Omental fat pad (tissue), 4 donors: ENCODE measurements at places on chromosomes 3 and 15. TPM values are rescaled to one million over a fixed set of nuclear protein-coding genes. Genes with fewer than 3 reads are reported as not detected.
A peak's percentile ranks its signal among the peaks of the same experiment; 100 is the strongest.

GRCh38 chr15:68373028-68373427 is 58.9 kb downstream of the ITGA11 start:
- DNase-seq = no peak

- DNase-seq = no peak
Measured at GRCh38 chr3:86954226-86954625, 36.7 kb downstream of the VGLL3 start.

DNA sequence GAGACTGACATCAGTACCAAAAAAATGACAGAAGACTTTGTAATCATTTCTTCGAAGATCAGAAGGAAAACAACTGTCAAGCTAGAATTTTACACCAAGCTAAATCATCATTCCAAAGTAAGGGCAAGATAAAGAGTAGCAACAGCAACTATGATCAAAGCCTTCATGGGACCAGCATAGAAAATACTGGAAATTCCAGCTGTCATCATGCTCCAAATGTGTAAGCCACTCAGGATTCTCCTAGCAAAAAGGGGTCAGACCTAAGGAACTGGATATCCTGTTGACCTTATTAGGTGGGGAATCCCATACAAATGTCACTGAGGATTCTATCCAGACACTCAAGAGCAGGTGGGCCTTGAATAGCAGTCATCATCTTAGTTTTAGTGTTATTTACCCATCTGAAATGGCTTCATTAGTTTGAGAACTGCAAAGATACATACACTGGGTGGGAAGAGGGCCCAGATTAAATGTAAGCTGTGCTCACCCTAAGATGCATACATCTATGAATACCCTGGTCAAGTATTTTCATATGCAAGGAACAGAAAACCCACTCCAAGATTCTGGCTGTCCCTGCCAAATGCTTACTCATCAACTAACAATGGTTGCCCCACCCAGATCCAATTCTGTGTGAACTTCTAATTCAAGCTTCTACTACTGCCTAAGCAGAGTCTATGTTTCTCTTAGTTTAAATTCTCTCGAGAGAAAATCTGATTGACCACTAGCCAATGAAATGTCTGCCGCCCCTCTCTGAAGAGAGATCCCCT is 33.5 kb downstream of the CLDN18 start:
- no peak for DNase-seq

- DNase-seq = no peak
Measured at GRCh38 chr15:27241943-27242342, 271.0 kb downstream of the GABRG3 start.

ARL14 gene
- not detected for total RNA-seq

- DNase-seq = peak; percentile 81
Measured at GRCh38 chr15:65856821-65857455, 12.4 kb upstream of the RAB11A start.

DNA sequence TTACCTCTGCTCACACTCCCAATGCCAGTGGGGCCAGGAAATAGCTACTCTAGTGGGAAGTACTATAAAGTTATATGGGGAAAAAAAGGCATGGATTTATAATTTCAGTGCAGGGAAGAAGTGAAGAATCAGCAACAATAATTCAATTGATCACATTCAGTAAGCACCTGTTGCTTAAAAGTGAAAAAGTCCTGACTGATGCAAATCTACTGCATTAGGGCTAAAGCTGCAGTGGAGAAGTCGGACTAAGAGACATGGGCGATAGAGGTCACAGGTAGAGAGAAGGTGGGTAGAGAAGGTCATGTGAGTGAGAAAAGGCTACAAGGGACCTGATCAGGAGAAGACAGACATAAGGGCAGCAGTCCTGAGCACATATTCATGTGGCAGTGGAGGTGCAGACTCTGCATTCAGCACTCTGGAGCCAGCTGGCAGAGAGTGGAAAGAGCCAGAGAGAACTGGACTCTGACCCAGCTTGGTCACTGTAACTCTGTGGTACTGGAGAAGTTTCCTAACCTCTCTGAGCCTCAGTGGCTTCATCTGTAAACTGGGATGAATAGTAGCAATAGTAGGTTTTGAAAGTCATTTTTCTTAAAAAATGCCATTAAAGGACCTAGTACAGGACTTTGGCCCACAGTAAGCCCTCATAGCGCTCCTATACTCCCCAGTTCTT is 17.6 kb upstream of the BCL2A1 start:
- DNase-seq = no peak

PRRT3 gene
- total RNA-seq = 1.4 TPM

DNA sequence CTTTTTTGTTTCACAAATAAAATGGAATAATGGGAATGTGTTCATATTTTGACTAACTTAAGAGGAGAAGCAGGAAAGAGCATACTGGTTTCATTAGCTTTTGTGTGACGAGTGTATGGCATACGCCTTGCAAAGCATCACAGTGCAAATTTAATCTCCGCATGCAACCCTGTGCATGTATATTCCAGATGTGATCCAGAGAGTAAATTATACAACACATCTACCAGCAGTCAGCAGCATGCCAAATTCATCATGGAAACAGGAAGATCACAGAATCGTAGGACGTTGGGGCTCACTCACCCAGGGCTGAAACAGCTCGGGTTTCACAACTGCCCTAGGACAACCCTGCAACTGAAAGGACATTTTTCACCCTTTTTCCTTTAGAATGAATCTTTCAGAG is 53.4 kb downstream of the ADAMTS9 start:
- no peak for DNase-seq

DNA sequence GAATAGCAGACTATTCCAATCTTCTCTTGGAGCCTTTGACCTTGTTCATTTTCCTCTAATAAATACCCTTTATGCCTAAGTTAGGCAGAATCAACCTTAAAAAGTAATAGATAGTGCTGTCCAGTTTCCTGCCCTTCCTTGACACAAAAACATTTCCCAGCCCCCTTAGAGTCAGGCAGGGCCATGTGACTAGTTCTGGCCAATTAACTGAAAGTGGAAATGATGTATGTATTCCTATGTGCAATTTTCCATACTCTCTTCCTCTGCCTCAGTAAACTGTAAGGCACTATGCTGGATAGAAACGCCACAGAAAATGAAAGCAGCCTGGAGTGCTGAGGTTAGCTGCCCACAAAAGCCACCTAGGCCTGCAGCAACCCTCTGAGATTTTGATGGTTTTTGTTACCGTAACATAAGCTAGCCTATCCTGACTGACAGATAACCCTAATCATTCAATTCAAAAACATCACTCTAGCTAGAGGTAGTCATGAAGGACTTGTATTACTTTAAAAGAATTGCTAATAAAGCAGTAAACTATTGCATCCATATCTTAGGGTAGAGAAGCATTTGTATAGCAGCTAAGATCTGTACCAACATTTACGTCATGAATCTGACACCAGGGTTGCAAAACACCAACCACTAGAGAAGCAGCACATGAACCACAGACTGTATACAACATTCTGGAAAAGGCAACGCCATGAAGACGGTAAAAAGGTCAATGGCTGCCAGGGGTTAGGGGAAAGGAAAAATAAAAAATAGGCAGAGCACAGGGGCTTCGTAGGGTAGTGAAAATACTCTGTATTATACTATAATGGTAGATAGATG is 112.9 kb downstream of the ULK4 start:
- no peak for DNase-seq

RLBP1 gene
- not detected for total RNA-seq

NTRK3 gene
- 3.5 TPM for total RNA-seq

GOLGA8H gene
- total RNA-seq = not detected

DNA sequence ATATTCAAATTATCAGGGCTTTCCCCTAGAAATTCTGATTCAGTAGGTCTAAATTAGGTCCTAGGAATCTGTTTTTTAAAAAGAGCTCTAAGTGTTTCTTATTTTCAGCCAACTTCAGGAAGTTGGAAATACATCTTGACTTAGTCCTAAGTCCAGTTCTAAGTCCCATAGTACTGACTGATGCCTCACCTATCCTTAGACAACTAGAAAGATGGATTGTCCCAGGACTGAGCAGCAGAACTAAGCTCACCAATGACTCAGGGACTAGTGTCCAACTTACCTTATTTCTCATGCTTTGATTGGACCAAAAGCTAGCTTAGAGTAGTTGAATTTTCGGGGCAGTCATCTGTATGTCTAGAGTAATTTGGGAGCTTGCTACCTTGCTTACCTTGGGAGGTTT is 26.2 kb upstream of the C3orf38 start:
- no peak for DNase-seq

TIGIT gene
- 0.32 TPM for total RNA-seq

GRCh38 chr15:33234020-33234461 is 39.5 kb upstream of the FMN1 start:
- no peak for DNase-seq

TNNC1 gene
- total RNA-seq = not detected

ZNF592 gene
- 19.0 TPM for total RNA-seq

DNA sequence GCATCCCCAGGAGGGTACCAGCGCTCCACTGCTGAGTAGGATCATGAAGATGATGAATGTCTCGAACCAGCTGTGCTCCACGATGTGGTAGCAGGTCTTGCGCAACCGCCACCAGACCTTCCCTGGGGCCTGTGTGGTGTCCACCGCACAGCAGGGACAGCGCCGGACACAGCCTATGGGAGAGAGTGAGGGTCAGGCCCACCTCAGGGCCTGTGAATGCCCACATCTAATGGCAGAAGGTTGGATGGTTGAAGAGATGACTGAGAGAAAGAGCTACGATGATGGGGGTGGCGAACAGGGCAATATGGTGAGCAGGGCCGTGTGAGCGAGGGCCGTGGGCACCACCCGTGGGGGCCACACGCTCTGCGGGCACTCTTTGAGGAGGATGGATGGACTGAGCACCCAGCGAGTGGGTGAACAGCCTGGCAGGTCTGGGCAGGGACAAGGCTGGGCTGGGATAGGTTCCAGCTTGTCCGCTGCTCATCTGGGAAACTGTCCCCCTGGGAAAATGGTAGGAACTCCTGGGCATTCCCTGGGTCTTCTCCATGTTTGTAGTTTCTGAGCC is 74.1 kb downstream of the SCN5A start:
- DNase-seq = no peak

- DNase-seq = peak; percentile 66
Measured at GRCh38 chr15:74937590-74938371, at the start of gene COX5A. Gene COX5A, minus strand, starts transcription at chr15:74938073. Its CDS starts 59 bp downstream, at chr15:74938014.

DNA sequence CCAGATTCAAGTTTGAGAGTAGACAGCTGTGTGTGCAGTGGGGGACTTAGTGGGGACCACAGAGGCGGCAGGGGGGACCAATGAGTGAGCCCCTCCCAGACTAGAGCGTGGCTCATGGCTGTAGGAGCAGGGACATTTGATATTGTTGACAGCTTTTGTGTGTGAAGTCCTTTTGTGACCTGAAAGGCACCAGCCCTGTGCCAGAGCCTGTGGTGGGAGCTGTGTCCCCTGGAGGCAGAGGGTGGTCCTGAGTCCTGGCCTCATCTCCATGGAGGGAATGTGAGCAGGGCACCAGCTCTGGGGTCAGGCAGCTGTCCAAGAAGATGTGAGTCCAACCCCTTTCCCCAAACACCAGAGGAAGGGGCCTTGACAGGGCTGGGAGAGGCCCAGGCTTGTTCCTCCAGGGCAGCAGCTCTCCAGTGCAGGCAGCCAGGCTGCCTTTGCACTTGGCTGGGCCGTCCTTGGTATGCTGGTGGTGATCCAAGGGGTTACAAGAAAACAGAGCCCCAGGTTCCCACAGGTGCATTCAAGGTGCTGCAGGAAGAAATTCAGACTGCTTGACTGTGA is 10.1 kb upstream of the C3orf22 start:
- no peak for DNase-seq

GRCh38 chr15:74324714-74325113 is 42.7 kb downstream of the CYP11A1 start:
- no peak for DNase-seq

DNA sequence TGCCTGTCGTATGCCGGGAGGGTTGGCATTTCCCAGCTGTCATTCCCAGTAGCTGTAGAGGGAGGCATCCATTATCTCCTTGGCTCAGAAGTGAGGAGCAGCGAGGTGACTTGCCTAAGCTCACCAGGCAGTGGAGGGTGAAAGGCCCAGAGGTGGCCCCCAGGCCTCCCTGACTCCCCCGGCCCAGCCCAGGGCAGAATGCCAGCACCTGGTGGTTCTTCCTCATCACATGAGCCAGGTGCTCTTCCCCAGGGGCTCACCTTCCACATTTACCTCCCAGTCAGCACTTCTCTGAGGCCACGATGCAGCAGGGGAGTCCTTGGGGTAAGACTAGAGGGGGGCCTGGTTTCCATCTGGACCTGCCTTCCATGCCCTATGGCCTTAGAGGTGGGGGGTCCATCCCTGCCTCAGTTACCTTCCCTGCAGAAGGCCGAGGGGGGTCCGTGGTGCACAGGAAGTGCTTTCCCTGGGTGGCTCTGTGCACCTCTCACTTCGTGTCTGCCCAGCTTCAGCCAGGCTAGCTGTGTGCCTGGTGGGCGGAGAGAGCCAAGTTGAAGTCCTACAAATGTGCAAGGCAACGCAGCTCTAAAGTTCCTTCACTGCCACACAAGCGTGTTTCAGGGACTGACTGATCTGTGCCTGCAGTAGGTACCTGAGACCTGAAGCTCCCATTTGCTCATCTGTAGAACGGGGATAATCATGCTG is 70.3 kb upstream of the PLXNA1 start:
- no peak for DNase-seq

DNA sequence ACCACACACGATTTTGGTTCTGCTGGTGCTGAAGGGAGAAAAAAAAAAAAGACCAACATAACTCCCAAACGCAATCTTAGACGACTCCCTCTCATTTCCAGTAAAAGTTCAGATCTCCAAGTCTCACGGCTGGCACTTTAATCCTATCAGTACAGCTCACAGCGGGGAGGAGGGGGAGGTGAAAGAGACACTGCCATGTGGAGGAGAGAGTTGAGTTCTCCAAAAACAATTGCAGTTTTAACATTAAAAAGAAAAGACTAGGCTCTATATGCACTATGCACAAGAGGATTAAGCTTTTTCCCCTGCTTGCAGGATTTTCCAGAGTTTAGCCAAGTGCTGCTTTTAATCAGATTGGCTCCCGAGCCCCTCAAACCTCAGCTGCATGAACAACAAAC is 16.8 kb downstream of the BMF start:
- DNase-seq = no peak

DNA sequence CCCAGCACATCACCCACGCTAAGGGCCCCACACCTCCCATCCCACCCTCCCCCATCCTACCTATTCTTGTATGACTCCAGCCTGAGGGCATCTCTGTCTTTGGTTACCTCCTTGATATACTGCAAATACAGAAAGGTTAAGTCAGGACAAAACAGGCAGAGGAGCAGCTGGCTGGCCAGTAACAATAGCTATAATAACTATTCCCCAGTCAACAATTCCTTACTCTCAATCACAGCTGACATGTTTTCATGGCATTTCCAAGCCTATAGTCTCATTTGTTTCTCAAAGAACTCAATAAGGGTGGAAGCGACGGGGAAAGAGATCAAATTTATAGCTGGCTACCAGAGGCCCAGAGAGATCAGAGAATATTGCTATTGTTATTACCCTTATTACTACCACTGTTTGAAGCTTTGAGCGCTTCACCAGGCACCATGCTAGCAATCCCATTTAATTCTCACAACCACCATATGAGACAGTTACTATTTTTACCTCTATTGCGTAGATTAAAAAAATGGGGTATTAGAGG is 93.0 kb upstream of the C2CD4B start:
- DNase-seq = no peak

- DNase-seq = no peak
Measured at GRCh38 chr3:196423044-196423781, 9.0 kb downstream of the UBXN7 start.

SLC6A1 gene
- 0.48 TPM for total RNA-seq

DNA sequence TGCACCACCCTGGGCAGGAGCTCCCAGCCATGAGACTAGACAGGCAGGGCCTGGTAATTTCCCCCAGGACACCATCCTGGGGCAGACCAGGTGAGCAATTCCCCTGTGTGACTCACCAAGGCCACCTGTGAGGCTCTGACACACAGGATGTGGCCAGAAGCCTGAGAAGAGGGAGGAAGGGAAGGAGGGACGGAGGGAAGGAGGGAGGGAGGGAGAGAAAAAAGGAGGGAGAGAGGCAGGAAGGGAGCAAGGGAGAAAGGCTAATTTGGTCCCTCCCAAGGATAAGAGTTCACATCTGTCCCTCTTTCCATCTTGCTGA is 25.9 kb downstream of the WNT7A start:
- no peak for DNase-seq
